Activated T-cell treated with anti-CD3 and anti-CD28 coated beads for 4 hours (primary cell): ENCODE measurements at places on chromosomes 6 and 20.
A peak's percentile ranks its signal among the peaks of the same experiment; 100 is the strongest.

DNA sequence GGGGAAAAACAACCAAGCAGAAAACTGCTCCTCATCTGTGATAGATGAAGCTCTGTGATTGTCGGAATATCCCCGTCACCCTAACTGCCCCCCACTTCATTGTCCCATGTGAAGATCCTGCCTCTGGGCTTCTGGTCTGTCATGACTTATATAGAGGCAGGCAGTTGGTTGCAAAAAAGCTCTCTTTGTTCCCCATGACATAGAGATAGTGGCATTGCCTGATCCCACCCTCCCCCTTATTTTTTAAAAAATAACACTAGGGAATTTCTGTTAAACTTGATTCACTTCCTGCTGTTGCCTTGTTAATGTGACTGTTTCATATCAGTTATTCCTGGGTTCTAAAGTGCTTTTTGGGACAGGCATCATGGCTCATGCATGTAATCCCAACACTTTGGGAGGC is 203.1 kb downstream of the JARID2 start:
- DNase-seq: no peak

DNA sequence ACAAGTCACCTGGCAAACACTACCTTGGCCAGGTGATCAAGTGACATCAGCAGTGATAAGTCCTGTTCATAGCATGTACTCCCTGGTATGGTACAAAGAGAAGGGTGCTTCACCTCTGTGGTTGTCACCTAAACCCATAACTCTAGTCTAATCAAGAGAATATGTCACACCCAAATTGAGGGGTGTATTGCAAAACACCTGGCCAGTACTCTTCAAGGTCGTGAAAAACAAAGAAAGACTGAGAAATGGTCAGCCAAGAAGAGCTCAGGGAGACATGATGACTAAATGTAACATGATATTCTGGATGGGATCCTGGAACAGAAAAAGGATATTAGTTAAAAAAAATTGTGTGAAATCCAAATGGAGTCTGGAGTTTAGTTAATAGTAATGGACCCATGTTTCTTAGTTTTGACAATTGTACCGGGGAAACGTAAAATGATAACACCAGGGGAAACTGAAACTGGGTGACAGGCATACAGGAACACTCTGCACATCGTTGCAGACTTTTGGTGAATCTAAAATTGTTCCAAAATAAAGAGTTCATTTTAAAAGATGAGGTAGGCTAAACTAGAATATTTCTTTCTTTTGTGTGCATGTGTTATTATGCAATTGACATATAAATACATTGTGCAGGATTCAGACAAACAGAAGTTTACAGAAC is 262.0 kb downstream of the CDC5L start:
- DNase-seq: no peak

- DNase-seq: no peak
Measured at GRCh38 chr20:25005220-25005619, 12.7 kb upstream of the APMAP start.

GRCh38 chr20:9616833-9617461 is 102.6 kb downstream of the LAMP5 start:
- DNase-seq: peak; percentile 7

- DNase-seq: no peak
Measured at GRCh38 chr6:17393892-17394631, 667 bp downstream of the CAP2 start.

DNA sequence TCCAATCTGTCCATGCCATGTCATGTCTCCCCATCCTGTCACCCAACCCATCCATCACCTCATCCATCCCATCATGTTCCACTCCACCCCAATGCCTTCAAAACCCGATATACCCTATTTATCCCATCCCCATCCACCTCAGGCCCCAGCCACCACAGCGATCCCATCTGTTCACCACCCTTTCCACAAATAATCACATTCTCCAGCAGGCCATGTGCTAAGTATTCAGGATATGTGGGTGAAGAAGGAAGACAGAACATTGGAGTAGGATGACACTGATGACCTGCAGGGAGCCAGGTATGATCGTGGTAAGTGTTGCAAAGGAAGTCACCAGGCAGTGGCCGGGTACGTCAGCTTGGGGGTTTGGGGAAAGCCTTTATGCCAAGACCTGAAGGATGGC is 48.8 kb downstream of the NPEPL1 start:
- no peak for DNase-seq

DNA sequence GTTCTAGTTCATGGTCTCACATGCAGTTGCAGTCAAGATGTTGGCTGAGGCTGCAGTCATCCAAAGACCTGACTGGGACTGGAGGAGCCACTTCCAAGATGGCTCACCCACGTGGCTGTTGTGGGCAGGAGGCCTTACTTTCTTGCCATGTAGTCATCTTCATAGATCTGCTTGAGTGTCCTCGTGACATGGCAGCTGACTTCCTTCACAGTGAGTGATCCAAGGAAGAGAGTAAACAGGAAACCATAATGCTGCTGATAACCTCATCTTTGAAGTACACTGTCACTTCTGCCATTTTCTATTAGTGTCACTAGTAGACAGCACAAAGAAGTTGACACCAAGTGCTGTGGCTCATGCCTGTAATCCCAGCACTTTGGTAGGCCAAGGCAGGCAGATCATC is 40.1 kb upstream of the AKIRIN2 start:
- no peak for DNase-seq

DNA sequence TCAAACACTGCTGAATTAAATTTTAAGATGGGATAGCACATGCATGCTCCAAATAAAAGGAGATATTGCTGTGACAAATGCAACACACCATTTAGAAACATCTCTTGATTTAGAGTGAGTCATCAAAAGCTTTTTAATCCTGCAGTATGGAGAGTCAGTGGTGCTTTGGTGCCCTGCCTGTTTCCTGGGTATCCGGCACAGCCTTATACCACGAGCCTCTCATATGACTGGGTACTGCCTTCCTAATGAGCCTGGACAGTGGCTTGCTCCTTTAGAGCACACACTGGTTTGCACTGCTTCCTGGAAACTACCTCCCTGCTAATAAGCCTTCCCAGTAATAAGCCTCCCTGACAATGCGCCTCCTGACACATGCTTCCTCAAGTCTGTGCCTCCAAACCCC is 65.3 kb upstream of the KCNK16 start:
- DNase-seq: no peak

GRCh38 chr6:108714766-108715414 is 133.3 kb upstream of the ARMC2 start:
- no peak for DNase-seq

GRCh38 chr6:45498591-45498990 is 120.9 kb upstream of the SUPT3H start:
- no peak for DNase-seq

DNA sequence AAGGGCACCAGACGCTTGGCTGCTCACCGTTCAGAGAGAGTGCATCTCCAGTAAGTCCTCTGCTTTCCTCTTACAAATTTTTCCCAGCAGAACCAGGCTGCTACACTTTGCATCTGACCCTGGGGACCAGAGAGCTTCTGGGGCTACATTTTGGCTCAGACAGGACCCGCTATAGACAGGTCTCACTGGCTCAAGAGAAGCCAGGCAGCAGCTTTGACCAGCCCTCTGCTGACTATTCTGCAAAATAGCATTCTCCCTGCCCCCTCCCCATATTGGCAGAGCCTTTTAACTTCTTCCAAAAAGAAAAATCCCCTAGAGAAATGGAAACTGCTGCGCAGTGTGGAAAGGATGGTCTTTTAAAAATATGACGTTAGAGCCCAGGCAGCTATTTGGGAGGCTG is 37.2 kb downstream of the CPXM1 start:
- DNase-seq: no peak

GRCh38 chr6:32973144-32974015 is 5.0 kb downstream of the BRD2 start:
- peak; percentile 50 for DNase-seq

GRCh38 chr6:119170447-119171087 is 92.1 kb upstream of the FAM184A start:
- DNase-seq: no peak

GRCh38 chr6:85602100-85602499 is 8.4 kb upstream of the SNX14 start:
- DNase-seq: no peak

GRCh38 chr6:4401408-4402368 is 266.3 kb upstream of the ECI2 start:
- DNase-seq: no peak

- DNase-seq: no peak
Measured at GRCh38 chr20:8616792-8617191, 452.1 kb upstream of the PLCB4 start.

GRCh38 chr6:42369568-42369967 is 82.2 kb downstream of the TRERF1 start:
- no peak for DNase-seq

DNA sequence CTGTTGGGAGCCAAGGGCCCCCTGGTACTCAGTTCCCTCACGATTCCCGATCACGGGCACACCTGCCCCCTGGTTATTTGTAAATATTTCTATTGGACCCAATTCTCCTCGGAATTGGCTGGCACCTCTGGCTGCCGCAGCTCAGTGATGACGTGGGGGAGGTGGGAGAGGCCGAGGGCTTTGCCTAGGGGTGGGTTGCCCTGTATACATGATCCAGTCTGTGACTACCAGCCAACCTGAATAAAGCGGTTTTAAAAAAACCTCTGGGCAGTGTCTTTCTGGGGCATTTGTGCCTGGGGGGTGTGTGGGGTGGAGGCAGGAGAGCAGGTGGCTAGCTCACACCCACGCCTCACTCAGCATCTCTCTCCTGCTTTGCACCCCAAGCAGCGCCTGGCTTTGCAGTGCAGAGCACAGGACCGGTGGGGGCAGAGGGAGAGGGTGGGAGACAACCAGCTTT is 42.2 kb downstream of the VSTM2L start:
- DNase-seq: no peak

DNA sequence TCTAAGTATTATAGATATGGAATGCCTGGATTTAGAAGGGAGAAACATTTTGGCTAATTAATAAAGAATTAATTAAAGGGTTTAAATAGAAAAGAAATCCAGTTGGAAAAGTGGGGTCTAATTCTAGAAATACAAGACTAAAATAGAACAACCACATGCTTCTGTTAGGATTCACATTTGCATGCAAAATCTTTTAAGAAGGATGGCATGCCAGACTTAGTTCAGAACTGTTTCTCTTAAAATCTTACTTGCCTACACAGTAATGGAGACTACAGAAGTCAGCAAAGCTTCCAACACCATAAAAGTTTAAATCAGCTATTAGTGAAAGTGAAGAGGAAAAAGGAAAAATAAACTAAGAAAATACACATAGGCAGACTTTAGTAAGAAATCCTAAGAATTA is 32.7 kb upstream of the KATNA1 start:
- no peak for DNase-seq

DNA sequence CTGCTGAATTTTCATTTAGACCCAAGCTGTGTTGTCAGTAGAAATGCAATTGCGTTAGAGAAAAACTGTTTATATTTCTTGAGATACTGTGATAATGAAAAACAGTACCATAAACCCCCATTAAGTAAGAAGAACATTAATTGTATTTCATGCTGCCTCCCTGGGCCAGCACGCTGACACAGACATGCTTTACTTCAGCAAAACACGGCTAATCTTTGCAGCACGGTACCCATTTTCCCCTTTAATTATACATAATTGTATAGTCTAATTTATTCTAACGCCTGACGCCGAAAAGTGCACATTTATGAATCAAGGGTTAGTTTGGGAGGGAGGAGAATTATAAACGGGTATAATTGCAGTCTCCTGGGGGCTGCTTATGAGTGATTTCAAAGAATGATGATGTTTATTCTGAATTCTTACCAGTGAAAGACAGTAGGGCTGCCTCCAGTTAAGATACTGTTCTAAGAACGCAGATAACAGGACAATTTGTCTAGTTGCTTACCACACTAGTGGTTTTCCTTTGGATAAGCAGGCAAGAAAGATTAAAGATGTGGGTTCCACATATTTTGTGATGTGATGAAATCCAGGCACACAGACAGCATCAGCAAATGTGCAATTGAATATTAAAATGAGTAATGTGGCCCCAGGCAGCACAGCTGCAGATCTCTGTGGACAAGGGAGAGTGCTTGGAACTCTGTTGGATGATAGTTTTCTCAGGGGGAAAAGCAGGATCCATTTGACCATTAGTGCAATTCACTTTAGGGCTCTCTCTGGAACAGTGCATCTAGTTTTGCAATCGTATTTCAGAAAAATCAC is 4.7 kb upstream of the SULF2 start:
- DNase-seq: no peak

DNA sequence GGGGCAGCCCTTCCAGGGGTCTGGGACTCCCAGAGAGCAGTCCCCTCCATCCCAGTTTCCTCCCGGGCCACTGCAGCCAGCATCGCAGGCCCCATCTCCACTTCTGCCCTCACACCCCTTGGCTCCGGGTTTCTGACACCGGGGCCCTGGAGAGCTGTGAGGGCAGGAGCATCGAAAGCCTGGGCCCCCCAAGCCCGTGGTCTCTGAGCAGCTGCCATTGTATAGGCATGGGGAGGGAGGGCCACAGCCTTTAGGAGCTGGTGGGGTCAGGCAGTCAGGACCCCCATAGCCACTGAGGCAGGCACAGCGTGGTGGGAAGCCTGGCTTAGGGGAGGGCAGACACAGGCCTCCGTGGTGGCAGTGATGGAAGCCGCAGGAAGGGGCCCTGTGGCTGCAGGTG is 9.7 kb upstream of the GPSM3 start:
- DNase-seq: no peak

DNA sequence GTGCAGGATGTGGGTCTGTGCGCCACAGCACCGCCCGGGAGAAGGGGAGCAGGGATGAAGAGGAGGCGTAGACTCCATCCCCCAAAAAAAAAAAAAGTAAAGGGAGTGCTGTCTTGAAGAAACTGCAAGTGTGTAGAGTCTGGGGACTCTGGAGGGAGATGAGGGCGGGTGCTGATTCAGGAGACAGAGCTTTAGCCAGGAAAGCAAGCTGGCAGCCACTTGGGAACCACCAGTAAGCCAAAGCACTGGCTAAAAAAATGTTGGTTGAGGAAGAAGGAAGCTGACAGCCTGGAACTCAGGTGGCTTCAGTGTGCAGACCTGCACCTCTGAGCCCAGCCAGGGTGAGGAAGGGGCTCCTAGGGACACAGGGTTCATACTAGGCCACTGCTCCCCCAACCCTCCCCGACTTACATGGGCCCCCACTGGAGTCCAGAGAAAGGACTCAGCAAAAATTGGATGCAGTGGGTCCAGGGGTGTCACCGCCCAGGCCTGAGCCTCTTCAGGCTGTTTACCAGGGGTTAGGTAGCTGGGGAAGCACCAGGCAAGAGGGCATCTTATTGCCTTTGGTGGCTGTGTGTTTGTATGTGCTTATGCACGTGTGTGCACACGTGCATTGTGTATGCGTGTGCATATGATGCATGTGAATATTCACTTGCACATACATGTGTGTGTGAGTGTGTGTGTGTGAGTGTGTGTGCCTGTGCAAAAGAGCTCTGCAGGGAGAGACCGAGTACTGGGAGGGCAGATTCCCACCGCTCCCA is 153.5 kb upstream of the MLN start:
- no peak for DNase-seq

- no peak for DNase-seq
Measured at GRCh38 chr20:62149532-62150309, 6.2 kb downstream of the SS18L1 start.

GRCh38 chr6:41186031-41186562 is 14.9 kb downstream of the TREML2 start:
- no peak for DNase-seq

GRCh38 chr20:11296221-11296620 is 621.5 kb upstream of the BTBD3 start:
- no peak for DNase-seq
